GM04504 (cell line): ENCODE measurements at places on chromosomes 2 and 18.
A peak's percentile ranks its signal among the peaks of the same experiment; 100 is the strongest.

- no peak for DNase-seq
Observed at GRCh38 chr18:50006470-50007046, 188.4 kb downstream of the MYO5B start.

DNA sequence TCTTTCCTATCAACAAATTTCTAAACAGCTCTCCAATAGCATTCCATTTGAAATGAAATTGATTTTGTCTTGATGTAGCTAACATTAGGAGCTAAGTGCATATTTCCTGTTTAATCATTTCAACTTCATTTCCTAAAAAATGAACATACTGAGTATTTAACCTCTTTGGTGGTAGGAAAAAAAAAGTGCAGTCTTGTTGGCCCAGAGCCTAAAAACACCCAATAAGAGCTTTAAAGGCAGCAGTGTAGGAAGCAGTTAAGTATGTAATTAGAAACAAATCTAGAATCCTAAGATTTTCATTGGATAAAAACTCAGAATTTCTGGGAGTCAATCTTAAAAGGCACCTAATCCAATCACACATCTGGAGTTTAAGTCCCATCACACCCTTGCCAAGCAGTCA lies 71.0 kb upstream of the RBMS1 start:
- no peak for DNase-seq

DNA sequence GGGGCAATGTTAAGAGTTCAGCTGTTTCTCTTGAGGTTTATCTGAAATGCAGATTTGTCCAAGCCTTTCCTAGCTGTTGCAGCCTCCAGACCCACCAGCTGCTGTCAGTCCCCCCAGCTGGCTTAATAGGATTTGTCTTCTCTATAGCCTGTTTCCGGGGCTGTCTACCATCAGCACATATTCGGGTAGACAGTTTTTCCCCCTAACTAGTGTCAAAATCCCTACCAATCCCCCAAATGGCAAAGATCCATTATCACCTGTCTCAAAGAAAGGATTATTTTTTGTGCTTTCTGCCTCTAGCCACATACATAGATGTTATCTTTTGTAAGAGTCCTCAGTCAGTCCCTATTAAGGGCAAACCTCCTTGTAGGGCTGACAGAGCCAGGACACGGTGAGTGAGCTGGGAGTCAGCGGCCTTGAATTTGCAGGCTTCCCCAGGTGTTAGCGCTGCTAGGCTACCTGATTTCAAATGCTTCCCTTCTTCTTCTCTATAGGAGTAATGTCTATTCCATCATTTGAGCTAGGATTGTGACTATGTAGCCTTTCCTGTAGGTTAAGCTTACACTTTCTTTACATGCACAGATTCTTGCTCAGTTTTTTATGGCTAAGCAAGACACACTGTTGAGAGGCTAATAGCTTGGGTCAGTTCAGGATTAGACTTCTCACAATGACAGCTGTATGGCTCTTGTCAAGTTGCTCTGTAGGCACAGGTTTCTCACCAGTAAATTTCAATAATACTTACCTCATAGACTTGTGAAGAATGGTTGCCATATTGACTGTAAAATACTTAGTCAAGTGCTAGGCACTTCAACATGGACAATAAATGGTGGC lies 171.1 kb upstream of the UNC80 start:
- DNase-seq: no peak

GRCh38 chr2:201208563-201209252 lies 25.8 kb downstream of the CASP10 start:
- no peak for DNase-seq

DNA sequence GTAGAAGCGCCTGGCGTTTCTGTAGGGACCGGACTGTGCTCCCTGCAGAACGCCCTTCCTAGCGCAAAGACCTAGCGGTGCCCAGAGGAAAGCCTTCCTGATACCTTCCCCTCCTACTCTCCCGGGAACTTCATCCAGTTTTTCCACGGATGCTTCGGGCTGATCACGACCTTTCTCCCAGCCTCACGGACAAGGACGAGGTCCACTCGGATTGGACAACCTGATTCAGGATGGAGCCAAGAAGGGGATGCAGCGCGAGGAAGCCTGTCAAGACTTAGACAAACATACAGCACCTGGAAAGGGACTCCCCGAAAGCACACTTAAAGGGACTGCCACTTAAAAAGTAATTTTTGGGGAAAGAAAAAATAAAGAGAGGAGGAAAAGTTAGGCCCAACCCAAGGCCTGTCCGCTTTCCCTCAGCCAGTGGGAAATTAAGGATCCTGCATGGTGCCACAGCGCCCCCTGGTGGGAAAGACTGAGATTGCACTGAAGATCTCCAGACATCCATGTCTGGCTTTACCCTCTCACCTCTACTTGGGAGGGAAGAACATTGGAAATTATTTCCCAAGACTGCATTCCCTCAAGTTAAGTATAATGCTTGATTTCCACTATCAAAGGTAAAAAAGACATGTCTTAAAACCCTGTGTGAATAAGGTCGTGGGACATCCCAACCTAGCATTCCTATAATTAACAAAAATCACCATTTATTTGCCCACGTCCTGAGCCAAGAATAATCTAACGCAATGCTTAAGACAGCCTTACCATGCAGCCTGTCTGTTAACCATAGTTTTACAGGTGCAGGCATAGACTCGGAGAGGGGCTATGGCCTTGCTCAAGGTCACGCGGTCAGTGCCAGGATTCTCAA lies 13.4 kb upstream of the COPS8 start:
- peak; percentile 30 for DNase-seq

DNA sequence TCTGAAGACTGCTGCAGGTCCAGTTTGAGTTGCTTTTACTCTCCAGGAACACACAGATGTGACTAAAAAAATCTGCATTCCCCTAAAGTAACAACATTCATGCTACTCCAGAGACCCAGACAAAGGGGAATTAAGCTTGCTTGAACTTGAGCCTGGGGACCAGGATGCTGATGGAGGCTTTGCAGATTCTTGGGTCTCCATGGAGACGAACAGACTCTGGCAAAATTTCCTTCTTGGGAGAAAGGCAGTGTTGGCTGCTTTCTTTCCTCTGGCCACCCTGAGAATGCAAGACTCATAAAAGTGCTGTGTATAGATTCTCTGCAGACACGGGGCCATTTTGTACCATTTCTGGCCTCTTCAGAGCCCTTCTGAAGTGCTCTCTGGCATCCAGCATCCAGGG lies 112.0 kb downstream of the ACTR3 start:
- DNase-seq: no peak

- DNase-seq: no peak
Observed at GRCh38 chr2:94984964-94985575, 40.4 kb upstream of the MAL start.

- no peak for DNase-seq
Observed at GRCh38 chr2:166984797-166985196, 96.5 kb downstream of the XIRP2 start.

DNA sequence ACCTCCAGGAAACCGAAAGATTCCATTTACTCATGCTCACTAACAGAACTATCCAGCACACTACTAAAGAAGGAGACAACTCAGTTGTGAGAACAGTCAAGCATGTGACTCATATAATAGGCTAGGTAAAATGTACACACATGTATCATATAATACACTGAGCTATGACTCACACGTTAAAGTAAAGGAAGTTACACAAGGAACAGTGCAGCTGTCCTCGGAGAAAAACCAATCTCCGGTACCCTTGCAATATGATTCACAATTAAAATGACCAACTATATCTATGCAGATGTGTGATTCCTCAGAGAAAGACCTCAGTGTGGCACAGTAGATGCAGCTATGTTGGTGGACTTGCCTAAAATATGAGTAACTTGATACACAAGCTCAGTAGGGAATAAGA lies 76.5 kb downstream of the STRN start:
- peak; percentile 73 for DNase-seq

DNA sequence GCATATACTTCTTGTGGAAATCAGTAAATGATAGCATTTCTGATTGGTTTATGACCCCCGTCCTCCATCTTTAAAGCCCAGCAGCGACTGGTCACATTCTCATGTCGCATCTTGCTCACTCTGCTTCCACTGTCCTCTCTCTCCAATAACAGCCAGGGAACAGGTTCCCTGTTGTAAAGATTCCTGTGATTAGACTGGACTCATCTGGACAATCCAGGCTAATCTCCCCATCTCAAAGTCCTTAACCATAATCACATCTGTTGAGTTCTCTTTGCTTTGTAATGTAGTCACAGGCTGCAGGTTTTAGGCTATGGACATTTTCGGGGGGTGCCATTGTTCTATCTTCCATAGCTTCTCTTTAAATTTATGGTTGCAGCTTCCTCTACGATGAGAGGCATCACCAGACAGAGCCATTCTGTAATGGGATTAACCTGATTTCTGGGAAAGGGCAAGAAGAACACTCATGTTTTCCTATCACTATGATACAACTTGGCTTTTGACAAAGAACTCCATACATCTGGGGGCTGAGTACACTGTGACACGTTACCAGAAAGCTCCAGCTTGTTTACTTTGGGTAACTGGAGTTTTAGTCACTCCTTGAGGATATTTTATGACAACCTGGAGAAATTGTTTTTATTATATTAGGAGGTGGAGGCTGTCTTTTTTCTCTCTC lies 159.0 kb downstream of the NYAP2 start:
- no peak for DNase-seq

DNA sequence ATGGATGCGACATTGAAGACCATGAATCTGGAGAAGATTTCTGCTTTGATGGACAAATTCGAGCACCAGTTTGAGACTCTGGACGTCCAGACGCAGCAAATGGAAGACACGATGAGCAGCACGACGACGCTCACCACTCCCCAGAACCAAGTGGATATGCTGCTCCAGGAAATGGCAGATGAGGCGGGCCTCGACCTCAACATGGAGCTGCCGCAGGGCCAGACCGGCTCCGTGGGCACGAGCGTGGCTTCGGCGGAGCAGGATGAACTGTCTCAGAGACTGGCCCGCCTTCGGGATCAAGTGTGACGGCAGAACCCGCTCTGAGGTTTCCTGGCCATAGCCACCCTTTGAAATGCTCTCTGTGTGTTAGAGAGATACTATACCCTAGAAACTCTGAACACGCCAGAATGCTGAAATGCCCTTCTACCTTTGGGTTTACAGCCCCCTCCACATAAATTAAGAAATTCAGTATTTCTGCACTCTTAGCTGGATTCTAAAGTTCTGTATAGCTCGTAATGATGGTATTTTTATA lies 659 bp downstream of the CHMP1B start:
- DNase-seq: peak; percentile 13

- no peak for DNase-seq
Observed at GRCh38 chr2:57701391-57701791, 345.2 kb upstream of the VRK2 start.

GRCh38 chr2:20073460-20073859 lies 22.0 kb upstream of the LAPTM4A start:
- DNase-seq: no peak

- DNase-seq: no peak
Observed at GRCh38 chr2:45928946-45929345, 277.5 kb downstream of the PRKCE start.

GRCh38 chr18:6022845-6023244 lies 127.5 kb upstream of the TMEM200C start:
- DNase-seq: no peak

DNA sequence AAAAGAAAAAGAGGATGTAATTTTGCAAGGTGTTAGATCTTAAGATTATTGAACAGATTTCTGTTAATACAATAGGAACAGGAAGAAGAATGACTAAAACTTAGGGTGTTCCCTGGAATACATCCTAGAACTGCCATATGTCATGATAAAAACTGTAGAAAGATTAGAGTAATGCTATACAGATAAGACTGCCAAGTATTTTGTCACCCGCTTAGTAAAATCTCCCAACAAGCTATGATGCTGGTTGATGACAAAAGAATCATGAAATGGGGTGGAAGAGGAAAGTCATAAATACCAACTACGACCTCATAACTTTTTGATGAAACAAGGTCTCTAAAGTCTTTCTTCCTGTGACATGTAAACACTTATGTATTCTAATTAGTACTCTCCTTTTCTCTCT lies 163.6 kb upstream of the COL3A1 start:
- peak; percentile 39 for DNase-seq

- no peak for DNase-seq
Observed at GRCh38 chr18:63427558-63427957, 5.3 kb upstream of the VPS4B start.

DNA sequence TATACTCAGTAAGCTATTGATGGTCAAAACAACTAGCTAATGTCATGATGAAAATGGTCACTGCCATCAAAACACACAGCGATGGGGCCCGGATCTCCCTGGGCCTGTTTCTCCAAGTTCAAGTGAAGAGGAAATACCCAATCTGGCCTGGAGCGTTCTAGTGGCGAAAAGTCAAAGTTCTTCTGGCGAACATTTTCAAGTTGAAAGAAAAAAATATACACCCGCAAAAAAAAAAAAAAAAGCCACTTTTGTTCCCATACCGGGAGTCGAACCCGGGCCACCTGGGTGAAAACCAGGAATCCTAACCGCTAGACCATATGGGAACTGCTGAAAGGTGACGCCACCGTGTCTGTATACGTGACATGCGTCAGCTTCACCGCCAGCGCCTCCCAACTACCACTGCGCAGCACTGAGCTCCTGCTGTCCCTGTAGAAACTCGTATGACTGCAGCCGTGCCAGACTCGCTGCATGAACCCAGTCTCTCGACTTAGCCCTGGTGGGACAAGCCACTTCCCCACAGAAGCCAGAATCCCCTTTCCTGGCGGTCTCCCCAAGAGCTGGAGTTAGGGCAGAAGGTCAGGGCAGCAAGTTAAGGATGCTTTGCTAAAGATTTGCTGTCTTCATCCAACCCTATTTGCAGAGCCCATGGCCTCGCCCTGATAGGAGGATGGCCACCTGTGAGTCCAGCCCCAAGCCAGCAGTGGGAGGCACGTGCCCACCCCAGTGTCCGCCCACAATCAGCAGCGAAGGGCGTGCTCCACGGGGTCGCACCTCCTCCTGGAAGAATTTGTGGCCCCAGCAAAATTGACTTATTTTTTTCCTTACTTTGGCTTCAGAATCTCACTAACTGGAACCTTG lies 5.6 kb upstream of the IMP4 start:
- peak; percentile 53 for DNase-seq

- DNase-seq: no peak
Observed at GRCh38 chr18:68778280-68778886, 19.5 kb upstream of the CCDC102B start.

DNA sequence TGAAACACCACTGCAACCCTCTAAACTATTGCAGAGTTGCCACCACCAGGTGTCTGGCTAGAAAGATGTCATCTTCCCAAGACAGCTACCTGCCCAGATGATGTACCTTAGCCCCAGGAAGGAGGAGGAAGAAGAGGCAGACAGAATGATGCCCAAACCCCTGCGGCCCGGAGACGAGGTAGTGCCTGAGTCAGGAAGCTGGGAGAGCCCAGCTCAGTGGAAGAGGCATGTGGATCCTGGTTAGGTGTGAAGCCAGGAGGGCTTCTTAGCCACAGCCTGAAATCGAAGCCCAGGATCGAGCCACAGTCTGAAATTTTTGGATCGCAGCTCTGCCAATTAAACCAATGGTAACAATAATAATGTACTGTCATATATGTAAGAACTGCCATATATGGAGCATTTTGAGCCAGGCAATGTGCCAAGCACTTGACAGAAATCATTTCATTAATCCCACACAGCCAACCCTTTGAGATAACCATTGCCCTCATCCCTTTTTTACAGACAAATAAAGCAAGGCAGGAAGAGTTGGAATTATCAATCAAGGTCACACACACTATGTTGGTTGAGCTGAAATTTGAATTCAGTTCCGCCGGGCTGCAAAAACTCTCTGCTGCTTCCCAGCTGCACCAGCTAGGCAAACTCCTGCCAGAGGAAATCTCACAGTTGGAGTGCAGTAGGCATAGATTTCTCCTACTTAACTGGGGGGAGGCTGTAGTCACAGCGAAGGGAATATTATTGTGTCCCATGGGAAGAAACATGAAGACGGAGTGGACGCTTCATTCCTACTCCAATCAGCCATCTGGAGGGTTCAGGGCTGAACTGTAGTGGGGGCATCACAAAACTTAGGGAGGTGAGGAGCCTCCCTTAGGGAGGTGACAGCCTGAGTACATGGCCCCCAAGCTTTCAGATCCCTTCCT lies 19.4 kb upstream of the CYP1B1 start:
- DNase-seq: no peak
